ENCODE measurements at places on chromosomes 6 and 20. TPM values are rescaled to one million over a fixed set of nuclear protein-coding genes. Genes with fewer than 3 reads are reported as not detected.

The BNIP5 gene
- not detected for total RNA-seq

GRCh38 chr20:59010995-59011873 is 4.2 kb upstream of the CTSZ start:
- DNase-seq, result peak; percentile 80

The PHACTR2 gene
- total RNA-seq, result 53.8 TPM

DNA sequence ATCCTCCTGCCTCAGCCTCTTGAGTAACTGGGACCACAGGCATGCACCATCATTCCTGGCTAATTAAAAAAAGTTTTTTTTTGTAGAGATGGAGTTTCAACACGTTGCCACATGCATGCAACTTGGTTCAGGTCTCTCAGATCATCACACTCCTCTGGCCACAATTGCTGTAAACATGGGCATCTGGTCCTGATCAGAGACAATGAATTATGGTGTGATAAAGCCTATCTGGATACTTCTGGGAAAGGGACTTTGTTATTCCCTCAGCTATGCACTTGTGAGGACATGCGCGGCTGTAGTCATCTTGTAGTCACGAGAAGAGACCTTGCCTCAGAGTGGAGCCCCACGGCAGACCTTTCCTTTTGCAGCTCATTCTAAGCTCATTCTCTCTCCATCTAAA is 210.9 kb upstream of the ZFP64 start:
- no peak for DNase-seq

DNA sequence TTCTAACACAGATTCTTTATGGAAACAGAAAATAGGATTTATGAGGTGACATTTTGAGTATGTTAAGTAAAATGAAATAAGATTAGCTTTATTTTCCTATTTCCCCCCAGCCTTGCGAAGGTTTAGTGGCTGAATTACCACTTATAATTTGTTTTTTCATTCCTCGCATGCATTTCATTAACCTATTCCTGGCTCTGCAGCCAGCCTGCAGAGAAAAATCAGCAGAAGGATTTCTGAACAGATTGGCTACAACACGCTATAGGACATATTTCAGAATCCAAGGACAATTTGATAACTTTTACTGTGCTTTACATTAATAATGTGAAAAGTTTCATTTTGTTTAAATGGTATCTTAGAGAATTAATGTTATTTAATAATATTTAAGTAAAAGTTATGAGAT is 162.4 kb upstream of the MMS22L start:
- no peak for DNase-seq

DNA sequence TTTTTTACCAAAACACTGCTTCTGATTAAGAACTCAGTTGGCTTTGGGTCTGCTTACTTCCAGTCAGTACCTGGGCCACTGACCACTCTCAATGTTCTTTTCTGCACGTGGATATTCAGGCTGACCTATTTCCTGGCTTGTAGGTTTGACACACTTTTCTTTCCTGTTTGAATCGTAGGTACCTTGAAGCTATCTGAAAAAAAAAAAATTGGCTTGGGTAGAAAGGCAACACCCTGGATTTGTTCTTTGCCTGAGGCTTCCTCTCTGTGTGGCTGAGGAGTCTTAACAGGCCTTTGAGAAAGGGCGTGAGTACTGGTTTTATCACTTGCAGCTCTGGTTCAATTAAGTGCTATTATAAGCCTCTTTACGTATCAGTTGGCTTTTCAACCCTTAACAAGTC is 60.6 kb upstream of the IL20RA start:
- no peak for DNase-seq

The HEY2 gene
- 11.3 TPM for total RNA-seq

Data from posterior vena cava (tissue), 2 donors.